ENCODE measurements at places on chromosomes 2 and 18. TPM values are rescaled to one million over a fixed set of nuclear protein-coding genes. Genes with fewer than 3 reads are reported as not detected.

DNA sequence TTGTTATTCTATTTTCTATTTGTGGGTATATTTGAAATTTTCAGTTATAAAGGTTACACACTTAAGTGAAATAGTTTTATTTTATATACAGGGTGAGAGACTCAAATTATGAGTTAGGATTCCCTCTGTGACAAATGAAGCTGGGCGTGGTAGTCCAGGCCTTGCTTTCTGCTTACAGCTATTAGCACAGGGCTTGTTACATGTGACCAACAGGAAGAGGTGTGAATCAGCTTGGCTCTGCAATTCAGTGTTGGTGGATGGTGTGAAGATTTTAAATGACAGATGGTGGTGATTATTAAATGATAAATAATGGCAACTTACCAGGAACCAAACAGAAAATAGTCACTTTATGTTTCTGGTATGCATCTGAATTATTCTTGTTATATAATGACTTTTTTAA is 64.4 kb upstream of the NOSTRIN start:
- DNase-seq, result no peak

DNA sequence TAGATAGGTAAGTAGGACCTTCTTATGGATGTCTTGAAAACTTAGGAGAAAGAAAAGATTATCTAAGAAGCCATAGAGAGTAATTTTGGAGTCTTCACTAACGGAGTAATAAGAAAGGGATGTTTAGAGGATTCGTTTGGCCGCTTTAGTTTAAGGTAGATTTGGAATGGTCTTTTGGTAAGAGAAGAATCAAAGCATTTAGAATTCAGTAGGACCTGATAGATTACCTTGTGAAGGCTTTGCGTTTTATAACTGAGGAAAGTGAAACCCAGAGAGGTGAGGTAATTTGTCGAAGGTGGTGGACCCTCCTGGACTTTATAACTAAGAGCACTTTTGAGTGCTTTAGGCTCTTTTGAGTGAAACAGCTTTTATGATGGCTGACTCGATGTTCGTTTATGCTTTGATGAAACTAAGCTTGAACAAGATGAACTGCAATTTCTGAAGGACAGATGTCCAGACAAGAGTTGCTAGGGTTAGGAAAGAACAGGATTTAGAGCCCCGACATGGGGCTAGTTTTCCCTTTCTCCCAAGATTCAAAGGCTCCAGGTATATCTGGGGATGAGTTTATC is 1.3 kb downstream of the MYL12B start:
- no peak for DNase-seq

DNA sequence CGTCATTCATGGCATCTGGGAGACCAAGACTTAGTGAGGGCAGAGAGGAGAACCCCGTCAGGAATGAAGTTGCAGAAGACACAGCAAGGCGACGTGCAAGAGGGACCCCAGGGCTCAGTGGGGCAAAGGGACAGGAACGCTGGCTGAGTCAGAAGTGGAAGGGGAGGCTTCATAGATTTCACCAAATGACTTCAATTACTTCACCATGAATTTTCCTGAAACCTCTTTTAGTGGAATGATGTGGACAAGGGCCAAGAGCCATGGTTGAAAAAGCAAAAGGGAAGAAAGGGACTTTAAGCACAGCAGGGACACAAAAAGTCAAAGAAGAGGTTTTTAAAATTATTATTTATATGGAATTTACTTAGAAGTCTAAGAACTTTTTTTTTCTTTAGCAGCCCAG is 141.6 kb upstream of the PID1 start:
- DNase-seq, result no peak

GRCh38 chr2:197707316-197708213 is 2.4 kb downstream of the MARS2 start:
- DNase-seq, result peak; percentile 47

- DNase-seq, result peak; percentile 43
Measured at GRCh38 chr18:3015204-3015592, 2.3 kb upstream of the LPIN2 start.

- no peak for DNase-seq
Measured at GRCh38 chr18:36249392-36249791, 48.1 kb upstream of the FHOD3 start.

DNA sequence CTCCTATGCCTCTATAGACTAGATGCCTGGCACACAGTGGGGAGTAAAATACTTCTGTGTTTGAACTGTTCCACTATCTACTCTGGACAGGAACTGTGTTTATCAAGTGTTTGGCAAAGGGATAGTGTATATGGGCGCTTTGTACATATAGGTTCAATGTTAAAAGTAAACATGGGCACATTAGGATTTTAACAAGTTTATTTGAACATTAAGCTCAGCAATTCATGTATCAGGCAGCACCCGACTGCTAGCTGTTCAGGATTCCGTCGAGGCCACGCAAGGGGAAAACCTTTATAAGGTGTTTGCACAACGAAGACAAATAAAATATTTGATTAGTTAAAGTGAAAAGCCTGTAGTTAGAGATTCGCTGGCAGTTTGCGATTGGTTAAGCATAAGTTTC is 43.4 kb upstream of the ROCK2 start:
- DNase-seq, result no peak

SIX2 gene
- total RNA-seq, result 3.3 TPM

CRYGD gene
- not detected for total RNA-seq

KIF3C gene
- 3.5 TPM for total RNA-seq

All from muscle of leg (tissue), 16 donors.